ENCODE measurements at places on chromosomes 12 and 14.

GRCh38 chr12:107544937-107545336 is 140.7 kb upstream of the PWP1 start:
- no peak for DNase-seq

DNA sequence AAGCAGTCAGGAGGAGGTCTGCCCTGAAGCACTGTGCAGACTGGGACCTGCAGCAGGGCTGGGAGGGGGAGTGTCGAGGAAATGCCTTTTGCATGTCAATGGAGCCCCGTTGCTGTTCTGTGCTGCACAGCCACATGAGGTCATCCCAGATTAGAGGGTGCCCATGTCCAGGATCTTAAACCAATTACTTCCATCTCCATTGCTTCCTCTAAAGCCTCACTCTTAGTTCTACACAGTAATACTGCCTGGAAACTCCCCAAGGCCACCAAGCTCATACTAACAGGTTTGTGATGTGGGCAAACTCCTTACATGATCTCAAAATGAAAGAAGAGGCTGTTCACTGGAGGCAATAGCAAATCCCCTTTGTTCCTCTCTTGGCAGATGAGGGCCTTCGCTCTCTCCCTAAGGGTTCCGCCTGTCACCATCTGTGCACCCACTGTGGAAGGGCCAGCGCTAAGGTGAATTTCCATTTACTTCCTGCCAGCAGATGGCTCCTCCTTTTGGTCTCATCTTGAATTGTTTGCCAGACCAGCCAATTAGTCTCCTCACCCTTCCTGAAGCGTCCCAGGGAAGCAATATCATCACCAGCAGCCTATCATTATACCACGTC is 35.4 kb upstream of the LTA4H start:
- DNase-seq: no peak

DNA sequence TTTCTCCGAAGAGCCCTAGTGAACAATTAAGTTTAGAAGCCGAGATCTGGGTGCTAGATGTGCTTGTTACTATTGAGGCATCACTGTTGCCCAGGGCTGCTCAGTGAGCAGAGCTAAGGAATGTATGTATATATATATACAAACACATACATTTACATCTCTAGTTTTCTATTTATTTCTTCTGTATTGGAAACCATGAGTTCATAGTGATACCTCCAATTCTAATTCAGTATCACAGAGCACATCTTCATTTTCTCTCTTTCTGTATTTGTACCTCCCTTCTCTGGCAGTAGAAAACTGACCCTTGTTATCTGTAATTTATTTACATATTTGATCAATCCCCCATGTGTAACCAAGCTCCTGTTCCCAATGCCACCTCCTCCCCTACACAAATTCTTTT is 40.7 kb upstream of the FUT8 start:
- DNase-seq: no peak

- DNase-seq: peak; percentile 86
Observed at GRCh38 chr12:56468216-56469006, at the start of gene SPRYD4. Gene SPRYD4 (plus strand): TSS chr12:56468578. CDS start chr12:56468592, 14 bp downstream.

- no peak for DNase-seq
Observed at GRCh38 chr12:107485731-107486130, 199.9 kb upstream of the PWP1 start.

- DNase-seq: no peak
Observed at GRCh38 chr14:95265106-95266094, 54.3 kb downstream of the CLMN start.

- DNase-seq: no peak
Observed at GRCh38 chr12:132185705-132186104, 41.4 kb downstream of the NOC4L start.

GRCh38 chr12:229441-230191 is 15.7 kb upstream of the SLC6A12 start:
- DNase-seq: no peak

DNA sequence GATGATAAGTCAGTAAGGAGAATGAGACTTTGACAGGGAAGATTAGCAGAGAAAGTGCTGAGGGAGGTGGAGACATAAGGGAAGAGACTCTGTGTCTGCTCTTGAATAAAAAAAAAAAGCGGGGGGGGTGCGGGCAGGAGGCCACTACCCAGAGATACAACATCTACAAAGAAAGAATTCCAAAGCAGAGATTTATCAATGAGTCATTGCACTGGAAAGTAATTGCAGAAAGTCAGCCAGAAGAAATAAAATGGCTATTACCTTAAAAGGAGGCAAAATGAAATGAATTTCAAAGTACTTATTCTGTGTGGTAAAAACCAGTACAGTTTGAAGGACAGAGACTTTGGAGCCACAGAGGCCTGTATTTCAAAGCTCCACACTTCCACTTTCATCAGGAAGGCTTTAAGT is 267.1 kb upstream of the PRKD1 start:
- DNase-seq: no peak

DNA sequence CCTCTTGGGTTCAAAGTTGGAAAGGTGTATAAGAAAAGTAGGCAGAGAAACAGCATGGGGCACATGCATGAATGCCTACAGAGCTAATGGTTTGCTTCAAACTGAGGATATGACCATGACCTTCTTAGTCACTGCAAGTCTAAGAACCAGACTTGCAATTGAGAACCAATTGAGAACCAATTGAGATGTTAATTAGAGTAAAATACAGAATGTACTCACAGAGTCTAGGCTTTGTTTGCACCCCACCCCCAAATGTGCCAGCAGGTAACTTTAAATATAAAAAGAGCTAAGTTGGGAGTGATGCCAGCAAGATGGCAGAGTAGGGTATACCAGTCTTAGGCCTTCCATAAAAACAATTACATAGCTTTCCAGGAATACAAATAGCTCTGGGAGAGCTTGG is 227.3 kb upstream of the ALG10 start:
- no peak for DNase-seq

DNA sequence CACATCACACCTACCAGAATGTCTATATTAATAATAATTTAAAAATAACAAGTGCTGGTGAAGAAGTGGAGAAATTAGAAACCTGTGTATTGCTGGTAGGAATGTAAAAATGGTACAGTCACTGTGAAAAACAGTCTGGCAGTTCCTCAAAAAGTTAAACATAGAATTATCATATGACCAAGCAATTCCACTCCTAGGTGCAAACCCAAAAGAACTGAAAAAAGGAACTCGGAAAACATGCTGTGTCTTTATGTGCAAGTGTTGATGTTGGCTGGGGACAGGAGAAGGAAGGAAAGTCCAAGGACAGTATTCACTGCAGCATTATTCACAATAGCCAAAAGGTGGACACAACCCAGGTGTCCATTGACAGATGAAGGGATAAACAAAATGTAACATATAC is 146.5 kb downstream of the TTC7B start:
- no peak for DNase-seq

DNA sequence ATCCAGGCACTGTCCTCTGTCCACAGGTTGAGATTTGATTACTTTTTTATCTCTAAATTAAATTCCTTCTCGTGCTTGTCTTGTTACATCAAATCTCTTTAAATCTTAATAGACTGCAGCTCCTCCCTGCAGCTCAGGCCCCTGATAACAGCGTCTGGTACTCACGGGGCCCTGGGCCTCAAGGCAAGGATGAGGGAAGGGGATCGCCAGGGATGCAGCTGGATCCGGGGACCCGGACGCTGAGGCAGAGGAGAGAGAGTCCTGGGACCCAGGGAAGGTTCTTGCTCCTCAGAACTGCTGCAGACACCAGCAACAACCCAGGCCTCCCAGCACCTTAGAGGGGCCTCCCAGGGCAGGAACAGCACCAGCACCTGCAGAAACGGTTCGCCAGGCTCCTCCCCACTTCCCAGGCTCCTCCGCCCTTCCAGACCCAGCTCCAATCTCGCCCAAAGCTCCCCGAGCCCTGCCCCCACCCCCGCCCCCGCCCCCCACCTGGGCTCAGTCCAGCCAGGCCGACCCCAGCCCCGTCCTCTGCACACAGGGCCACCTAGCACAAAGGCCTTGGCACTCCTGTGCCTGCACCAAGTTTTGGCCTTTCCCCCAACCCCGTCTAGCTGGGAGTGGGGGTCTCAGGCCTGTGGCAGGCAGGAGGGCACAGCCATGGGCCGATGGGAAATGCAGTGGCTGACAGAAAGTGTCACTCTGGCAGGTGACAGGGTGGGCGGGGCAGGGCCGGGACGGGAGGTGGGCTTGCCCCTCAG is 60.3 kb upstream of the GALNT9 start:
- DNase-seq: no peak

DNA sequence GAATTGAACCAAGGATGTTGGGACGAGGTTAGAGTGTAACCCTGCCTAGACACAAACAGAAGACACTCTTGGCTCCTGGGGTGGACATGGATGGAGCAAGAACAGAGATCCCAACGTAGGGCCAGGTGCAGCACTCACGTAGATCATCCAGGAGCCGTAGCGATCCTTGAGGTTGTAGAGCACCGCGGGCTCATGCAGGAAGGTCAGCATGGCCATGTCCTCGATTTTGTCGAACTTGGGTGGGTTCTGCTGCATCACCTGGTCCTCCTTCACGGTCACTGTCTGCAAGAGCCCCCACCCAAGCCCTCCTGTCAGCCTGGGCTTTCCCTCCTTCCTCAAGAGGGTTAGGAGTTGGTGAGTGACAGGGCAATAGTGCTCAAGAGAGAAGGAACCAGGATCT is 2.5 kb downstream of the MYH7 start:
- DNase-seq: no peak

DNA sequence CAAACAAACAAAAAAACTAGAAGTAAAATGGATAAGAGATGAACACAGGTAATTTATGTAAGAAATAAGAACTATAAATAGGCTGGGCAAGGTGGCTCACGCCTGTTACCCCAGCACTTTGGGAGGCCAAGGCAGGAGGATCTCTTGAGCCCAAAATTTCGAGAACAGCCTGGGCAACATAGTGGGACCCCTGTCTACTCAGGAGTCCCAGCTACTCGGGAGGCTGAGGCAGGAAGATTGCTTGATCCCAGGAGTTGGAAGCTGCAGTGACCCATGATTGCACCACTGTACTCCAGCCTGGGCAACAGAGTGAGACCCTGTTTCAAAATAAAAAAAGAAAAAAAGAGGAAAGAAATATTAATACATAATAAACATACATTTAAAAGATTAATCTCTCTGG is 22.7 kb upstream of the ABCD4 start:
- DNase-seq: no peak
